Effector memory CD4-positive, alpha-beta T cell (primary cell): ENCODE measurements at places on chromosomes 16 and 17.

DNA sequence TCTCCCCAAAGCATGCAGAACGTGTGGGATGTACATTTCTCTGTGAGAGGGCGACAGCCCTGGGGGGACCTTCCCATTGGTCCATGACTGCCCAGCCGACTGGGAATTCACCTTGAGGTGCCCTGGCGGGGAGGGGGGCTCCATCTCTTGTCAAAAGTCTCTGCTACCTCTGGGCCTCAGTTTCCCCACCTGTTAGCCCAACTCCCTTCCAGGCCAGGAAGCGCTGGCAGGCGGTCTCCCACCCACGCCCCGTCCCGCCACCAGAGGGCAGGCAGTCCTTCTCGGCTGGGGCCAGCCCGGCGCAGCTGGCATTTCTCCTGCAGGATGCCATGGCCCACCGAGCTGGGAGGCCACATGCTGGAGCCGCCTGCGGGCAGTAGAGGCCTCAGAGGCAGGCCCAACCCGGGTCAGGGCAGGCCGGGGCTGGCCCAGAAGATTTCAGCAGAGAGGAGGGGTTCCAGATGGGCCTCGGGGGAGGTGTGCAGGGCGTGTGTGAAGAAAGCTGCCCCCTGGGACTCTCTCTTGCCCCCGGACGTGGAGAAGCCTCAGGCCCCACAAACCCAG is 16.6 kb downstream of the CD7 start:
- DNase-seq, result no peak

- DNase-seq, result no peak
These were observed 1.2 kb downstream of the JPT1 start for GRCh38 chr17:75152922-75153779.

DNA sequence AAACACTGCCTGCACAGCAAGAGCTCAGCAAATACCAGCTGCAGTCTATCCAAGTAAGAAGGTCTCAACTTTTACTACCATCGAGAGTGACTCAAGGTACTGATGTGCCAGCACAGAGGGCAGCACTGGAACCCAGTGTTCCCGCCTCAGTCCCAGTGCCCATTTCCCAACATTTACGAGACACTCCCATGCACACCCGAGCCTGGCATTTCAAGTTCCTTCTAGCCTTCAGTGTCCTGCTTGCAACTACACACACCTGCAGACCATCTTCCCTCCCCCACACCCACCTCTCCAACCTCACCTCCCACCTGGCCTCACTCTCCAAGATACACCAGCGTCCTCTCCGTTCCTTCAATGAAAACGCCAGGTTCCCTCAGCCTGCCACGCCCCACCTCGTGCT is 3.2 kb downstream of the KLHDC4 start:
- no peak for DNase-seq

- no peak for DNase-seq
These were observed at the start of gene KRTAP4-1 for GRCh38 chr17:41184480-41184961. TSS of gene KRTAP4-1 (minus strand) at chr17:41184911. CDS start at chr17:41184854, 57 bp downstream.

GRCh38 chr17:42428141-42428944 is 5.3 kb upstream of the CAVIN1 start:
- no peak for DNase-seq

DNA sequence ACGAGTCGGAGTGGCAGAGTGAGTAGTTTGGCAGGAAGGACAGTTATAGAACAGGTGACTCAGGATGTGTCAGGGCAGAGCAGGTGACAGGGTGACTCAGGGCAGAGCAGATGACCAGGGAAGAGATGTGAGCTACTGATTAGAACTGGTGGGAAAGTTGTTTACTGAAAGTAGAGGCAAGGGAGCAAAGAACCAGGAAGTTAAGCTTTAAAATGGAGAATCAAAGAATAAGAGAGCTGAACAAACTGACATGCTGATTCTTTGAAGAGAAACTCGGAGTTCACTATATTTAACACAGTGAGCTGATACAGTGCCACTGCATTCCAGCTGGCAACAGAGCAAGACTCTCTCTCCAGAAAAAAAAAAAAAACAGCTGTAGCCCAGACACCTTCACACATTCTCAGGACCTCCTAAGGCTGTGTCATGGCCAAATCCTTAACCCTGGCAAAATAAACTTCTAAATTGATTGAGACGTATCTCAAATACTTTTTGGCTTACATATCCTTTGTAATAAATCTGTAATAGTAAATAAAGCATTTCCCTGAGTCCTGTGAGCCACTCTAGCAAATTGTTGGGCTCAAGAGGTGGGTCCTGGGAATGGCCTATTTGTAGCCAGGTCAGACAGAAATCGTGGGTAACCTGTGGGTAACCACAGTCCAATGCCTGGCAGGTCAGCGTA is 12.3 kb upstream of the UBE2I start:
- DNase-seq, result no peak

DNA sequence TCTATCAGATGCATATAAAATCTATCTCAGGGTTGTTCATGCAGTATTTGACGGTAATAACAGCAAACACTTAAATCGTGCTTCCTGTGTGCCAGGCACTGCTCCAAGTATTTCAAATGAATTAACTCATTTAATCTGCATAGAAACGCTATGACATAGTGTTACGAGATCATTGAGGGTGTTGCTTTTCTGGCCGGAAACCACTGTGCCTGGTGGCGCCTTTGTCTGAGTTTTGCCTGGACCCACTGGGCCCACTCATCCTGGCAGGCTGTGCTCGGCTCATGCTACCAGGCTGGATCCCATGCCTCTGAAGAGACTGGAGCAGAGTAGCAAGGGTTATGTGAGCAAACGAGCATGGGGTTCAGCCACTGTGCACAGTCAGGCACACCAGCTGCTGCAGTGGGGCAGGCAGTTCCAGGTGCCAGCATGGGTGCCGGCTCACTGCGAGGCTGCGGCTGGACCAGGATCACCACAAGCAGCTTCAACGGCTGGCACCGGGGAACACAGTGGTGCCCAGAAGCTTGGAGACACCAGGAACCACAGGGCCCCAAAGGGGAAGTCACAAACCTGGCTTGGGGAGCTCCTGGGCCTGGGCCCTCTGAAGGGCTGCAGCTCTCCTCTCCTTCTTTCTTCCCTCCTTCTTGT is 45.9 kb upstream of the CLEC19A start:
- DNase-seq, result no peak

GRCh38 chr16:75620326-75621169 is 2.5 kb downstream of the ADAT1 start:
- peak; percentile 61 for DNase-seq

DNA sequence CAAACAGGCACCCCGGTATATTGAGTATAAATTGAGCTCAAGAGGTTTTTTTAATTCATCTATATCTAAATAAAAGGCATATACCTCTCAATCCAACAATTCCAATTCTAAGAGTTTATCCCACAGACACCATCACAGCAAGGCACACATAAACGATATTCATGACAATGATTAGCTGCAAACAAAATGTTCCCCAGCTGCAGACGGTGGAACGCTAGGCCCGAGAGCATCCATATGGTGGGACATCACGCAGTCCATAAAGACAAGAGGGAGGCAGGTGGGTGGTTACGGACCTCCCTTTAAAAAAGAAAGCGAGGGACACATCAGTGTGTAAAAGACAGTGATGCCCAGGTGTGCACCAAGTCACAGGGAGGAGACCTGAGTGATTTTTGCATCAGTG is 28.1 kb downstream of the MEAK7 start:
- DNase-seq, result no peak
